Activated T-helper 1 cell treated with anti-CD3 and anti-CD28 coated beads, Interleukin-12 subunit alpha, Interleukin-12 subunit beta, Interleukin-2, Interleukin-4 antibody, amounts not matched to agents 30 ng/mL and 10 ng/mL and 1 ng/mL, durations not matched to agents 14 hours and 24 hours and 36 hours (primary cell): ENCODE measurements at places on chromosomes 12 and 14. TPM values are rescaled to one million over a fixed set of nuclear protein-coding genes. Genes with fewer than 3 reads are reported as not detected.

DNA sequence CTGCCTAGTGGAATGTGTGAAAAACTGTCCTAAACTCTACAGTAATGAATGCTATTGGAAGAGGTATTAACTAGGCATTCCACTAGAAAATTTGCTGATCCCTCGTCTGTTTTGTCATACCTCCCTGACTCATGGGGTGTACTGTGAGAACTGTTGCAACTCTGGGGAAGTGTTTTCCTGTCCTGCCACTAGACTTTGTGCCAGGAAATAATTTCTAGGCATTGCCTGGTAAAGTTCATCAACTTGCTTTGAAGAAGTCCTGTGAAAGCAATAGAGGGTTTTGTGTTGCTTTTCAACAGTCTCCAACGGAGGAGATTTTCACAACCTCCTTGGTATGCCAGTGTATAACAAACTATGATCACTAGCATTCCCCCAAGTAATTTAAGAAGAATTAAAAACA lies 139.9 kb downstream of the AKAP6 start:
- no peak for DNase-seq

DNA sequence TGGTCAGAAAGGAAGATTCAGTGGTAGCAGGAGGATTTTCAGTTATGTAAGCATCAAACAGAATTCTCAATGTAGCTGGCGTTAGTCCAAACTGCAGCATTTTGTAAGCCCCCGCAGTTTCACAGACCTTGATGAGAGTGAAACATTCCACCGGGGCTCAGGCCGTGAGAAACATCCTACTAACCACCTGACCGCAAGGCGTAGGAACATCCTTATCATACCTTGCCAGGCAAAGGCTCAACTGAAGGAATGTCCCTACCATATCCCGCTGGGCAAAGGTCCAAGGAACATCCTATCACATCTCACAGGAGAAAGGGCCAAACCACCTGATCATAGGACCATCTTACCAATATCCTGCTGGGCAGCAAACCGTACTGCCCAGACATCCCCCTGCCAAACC lies 624.8 kb upstream of the TMEM132C start:
- no peak for DNase-seq

DNA sequence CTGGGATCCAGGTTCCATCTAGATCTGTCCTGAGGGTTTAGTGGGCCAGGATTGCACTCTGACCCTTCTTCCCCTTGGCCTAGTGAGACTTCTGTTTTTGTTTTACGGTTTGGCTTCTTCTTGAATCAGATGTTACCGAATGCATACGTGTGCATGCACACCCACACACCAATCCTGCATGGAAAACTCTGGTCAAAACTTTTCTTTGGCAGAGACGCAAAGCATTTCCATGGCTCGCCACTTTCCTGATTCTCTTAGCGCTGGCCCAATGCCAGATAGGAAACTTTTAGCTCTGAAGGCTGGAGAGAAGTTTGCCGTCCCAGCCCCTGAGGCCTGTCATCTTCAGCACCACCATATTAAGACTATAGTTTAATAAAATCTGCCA lies 67.4 kb upstream of the ACTN1 start:
- no peak for DNase-seq

DNA sequence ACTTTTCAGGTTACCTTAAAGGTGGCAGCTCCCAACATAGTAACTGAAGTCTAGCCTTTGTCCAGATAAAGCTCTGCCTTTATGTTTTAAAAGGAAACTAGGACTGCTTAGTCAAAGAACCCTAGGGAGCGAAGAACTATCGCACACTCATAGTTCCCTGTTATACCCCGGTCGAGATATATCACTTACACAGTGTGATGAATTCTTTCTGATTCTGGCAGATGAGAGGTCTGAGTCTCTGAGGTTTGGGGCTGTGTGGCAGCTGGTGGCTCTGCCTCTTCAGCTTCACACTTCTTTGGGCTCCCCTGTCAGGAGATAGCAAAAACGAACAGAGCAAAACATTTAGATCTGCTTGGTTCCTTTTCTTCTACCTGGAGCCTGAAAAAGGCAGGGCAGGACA lies 17.0 kb downstream of the ACIN1 start:
- DNase-seq, result no peak

- no peak for DNase-seq
These were observed 38.5 kb downstream of the PPP2R5E start for GRCh38 chr14:63504648-63505047.

DNA sequence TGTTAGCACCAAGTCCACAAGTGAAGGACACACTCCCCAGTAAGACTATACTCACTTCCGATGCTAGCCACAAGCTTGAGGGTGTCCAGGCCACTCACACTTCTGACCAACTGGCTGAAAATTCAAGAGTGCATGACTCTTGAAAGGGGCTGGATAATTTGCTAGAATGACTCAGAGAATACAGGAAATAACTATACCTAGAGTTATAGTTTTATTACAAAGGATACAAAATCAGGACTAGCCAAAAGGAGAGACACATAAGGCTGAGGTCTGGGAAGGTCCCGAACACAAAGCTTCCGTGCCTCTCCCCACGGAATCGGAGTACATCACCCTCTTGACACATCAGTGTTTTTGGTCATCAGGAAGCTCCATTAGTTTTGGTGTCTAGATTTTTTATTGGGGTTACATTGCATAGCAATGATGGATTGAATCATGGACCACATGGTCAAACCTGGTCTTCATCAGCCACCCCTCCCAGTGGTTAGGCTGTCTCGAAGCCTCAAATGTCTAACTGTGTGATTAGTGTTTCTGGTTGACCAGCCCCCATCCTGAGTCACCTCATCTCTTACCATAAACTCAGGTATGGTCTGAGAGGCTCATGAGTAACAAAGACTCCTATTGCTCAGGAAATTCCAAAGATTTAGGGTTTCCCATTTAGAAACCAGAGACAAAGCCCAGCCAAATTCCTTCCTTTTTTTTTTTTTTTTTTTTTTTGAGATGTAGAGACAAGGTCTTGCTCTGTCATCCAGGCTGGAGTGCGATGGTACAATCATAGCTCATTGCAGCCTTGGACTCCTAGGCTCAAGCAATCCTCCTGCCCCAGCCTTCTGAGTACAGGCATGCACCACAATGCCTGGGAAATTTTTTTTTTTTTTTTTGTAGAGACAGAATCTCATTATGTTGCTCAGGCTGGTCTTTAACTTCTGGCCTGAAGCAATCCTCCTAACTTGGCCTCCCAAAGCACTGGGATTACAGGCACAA lies 472.0 kb upstream of the TBX3 start:
- no peak for DNase-seq

DNA sequence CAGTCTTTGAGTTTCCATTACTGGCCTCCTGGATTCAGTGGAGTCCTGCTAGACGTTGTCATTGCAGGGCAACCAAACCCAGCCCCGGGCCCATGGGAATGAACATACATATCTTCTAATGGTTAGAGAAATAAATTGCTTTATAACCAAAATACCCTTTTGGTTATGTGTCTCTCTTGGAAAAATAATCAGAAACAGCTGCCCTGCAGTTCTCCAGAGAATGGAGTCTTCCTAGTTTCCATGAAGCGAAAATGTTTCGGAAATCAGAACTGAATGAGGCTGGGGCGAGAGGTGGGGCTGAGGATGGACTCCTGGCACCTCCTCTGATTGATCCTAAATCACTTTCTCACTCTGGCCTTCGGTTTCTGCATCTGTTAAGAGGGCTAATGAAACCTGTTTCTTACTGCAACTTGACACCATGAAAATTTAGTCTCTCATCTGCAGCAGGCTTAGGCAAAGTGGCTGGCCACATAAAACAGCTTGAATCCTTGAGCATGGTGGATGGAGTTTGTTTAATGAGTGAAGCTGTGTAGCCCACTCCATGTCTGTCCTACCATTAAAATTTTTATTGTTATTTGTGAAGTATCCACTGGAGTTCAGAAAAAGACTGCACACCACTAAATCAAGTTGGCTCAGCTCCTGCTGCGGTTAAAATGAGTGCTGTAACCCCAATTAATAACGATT lies 198.9 kb downstream of the CACNA1C start:
- DNase-seq, result no peak

The GPR135 gene
- total RNA-seq, result 1.5 and 1.6 TPM in 2 replicates

The CFAP54 gene
- 0.17 and 0.34 TPM in 2 replicates for total RNA-seq
